ENCODE measurements at places on chromosomes 12 and 14.

GRCh38 chr14:101457301-101457935 is 103.9 kb upstream of the DIO3 start:
- DNase-seq, result no peak

GRCh38 chr12:121764808-121765207 is 28.7 kb downstream of the RHOF start:
- DNase-seq, result no peak

DNA sequence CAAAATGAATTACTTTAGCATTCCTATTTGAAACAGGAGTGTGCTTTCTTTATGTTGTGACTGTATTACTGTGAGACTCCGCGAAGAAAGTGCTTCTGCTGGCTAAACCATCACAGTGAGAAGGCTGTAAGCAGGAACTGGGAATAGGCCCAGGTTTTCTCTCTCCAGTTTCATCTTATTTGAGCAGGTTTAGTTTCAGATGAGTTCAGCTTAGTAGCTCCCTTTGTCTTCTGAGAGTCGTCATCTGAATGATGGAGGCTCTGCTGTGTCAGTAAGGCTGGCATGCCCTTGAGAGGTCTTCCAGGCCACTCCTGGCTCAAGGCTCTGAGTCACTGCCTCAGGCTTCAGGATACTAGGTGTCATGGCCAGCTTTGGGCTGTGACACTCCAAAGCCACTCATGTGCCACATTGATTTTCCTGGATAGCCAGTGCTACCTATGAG is 205.6 kb upstream of the RGS6 start:
- DNase-seq, result no peak

- no peak for DNase-seq
Observed at GRCh38 chr12:105910030-105910429, 228.7 kb downstream of the NUAK1 start.

- DNase-seq, result no peak
Observed at GRCh38 chr12:20142956-20143355, 225.4 kb upstream of the PDE3A start.

GRCh38 chr14:56482310-56482911 is 97.2 kb upstream of the TMEM260 start:
- DNase-seq, result no peak

DNA sequence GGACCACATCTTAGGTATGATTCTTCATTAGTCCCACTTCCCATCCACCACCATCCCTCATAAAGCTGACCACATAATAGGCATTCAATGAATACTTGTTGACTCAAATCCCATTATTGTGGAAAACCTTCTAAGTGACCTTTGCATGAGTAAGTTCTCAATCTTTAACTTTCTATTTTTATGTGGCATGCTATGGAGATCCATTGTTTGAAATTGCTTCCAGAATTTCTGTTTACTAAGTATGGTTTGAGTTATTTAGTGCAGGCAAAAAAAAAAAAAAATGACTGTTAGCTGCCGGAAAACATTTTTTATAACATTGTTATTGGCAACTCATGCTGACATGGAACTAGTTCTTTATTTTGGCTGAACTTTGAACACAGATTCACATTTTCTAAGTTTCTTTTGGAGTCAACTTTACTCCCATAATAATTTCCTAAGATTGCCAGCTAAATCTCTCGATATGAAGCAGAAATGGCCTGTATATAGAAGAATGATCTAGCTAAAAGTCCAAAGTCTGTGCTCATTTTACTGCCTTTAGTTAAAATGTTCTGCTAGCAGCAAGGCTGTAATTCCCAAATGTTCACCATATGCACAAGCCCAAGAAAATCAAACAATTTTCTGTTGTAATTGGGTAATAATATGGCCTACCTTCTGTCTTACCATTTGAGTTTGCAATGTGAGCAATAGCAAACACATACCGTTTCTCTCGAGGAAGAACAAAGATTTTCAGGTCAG is 77.9 kb downstream of the PTGER2 start:
- no peak for DNase-seq

DNA sequence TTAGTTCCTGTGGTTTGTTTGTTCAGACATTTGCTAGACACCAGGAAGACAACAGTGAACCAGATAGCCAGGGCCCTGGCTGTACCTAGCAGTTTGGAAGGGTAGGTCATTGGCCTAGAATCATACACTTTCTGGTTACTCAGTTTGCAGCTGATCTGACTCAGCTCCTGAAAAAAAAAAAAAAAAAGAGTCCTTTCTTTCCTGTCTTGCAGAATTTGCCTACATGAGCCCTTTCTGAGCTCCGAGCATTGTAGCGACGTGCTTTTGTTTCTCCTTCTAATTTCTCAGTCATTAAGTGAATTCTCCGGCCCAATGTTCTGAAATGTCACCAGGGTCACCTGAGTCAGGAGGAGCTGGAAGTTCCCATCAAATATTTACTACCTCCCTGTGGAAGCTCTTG is 2.4 kb downstream of the CABP1 start:
- no peak for DNase-seq
